ENCODE measurements at places on chromosomes 4 and X.

- peak; percentile 12 for DNase-seq
These were observed at the start of gene ANKRD37 for GRCh38 chr4:185396724-185397385. Gene ANKRD37 (plus strand): TSS chr4:185396841. CDS start chr4:185396924, 83 bp downstream.

DNA sequence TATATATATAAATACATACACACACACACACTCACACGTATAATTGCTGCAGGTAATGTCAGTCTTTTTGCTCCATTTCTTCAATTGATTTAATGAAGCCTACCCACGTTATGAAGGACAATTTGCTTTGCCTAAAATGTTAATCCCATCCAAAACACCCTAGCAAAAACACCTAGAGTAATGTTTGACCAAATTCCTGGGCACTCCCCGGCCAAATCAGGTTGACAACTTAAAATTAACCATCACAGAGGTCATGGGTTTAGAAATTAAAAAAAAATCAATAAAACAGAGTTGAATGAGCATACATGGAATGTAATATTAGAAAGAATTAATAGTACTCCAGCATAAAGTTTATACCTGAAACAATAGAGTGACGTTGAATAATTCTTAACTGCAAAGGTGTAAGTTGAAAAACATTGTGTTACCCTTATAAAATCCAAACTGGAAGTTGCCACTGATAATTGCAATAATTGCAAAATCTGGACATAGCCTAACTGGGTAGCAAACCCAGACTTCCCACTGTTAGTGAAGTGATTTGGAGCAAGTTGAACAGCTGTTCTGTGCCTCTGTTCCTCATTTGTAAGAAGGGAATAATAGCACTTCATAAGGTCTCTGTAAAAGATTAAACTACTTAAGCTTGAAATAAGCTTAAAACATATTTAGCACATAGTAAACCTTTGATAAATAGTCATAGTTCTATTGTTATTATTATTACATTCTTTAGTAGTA lies 2120.5 kb downstream of the PCDH7 start:
- no peak for DNase-seq

GRCh38 chr4:61462451-61463326 lies 262.6 kb downstream of the ADGRL3 start:
- DNase-seq: peak; percentile 78

DNA sequence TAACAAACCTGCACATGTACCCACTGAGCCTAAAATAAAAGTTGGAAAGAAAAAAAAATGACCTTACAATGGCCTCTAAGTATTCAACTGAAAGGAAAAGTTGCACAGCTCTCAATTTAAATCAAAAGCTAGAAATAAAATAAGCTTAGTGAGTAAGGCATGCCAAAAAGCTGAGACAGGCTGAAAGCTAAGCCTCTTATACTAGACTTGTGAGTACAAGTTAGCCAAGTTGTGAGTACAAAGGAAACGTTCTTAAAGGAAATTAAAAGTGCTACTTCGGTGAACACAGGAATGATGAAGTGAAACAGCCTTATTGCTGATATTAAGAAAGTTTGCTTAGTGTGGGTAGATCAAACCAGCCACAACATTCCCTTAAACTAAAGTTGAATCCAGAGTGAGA lies 707.9 kb upstream of the PITX2 start:
- peak; percentile 29 for DNase-seq

- DNase-seq: peak; percentile 85
These were observed 17.7 kb downstream of the SLC10A6 start for GRCh38 chr4:86831262-86832130.

GRCh38 chrX:43718546-43718945 lies 62.4 kb downstream of the MAOA start:
- no peak for DNase-seq

DNA sequence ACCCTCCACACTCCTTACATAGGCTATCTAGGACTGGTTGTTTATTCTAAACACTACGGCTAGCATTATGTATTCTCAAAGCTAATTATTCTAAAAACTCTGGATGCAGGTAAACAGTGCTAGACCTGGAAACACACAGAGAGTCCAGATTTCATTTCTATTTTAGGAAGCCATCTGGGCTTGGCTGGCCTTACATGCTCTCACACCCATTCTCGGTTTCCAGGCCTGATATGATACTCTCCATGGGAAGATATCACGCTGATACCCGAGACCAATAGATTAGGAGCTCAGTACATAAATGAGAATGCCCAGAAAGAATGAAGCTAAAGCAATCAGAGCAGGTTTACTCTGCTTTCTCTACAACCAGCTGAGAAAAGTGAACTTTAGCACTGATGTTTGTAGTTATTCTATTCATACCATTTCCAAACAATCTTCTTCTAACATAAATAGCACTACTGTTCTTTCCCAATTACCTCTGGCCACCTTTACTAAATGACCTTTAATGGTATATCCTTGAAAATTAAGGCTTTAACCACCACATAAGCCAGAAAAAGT lies 973.3 kb downstream of the PCDH18 start:
- DNase-seq: no peak

GRCh38 chr4:143346206-143346605 lies 9.5 kb downstream of the GAB1 start:
- DNase-seq: no peak

- DNase-seq: no peak
These were observed 70.8 kb downstream of the SORCS2 start for GRCh38 chr4:7263166-7263565.

GRCh38 chr4:72376901-72377300 lies 192.1 kb downstream of the ADAMTS3 start:
- DNase-seq: no peak
